ENCODE measurements at places on chromosomes 3 and 15.

GRCh38 chr3:186633481-186633880 lies 6.7 kb upstream of the FETUB start:
- DNase-seq: no peak

- no peak for DNase-seq
These were observed 3.2 kb upstream of the ILDR1 start for GRCh38 chr3:122025296-122025695.

GRCh38 chr3:153127788-153128187 lies 34.2 kb upstream of the RAP2B start:
- no peak for DNase-seq

DNA sequence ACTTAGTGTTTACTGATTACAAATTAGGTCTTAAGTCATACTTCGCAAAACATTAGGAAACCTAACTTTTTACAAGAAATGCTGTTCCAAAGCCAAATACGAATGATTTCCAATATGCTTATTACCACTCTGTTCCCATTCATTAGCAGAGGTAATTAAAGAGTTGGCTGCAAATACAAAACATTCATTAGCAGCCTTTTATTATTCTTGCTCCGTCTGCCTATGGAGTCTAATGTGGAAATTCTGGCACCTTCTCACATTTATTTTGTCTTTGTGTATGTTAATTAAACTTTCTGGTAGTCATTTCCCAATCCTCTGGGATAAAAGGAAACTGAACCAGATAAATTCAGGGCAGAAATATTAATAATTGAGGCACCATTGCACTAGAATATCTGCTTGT lies 689.0 kb downstream of the PLOD2 start:
- no peak for DNase-seq

- DNase-seq: no peak
These were observed 404.1 kb upstream of the ATP11B start for GRCh38 chr3:182389071-182389815.

DNA sequence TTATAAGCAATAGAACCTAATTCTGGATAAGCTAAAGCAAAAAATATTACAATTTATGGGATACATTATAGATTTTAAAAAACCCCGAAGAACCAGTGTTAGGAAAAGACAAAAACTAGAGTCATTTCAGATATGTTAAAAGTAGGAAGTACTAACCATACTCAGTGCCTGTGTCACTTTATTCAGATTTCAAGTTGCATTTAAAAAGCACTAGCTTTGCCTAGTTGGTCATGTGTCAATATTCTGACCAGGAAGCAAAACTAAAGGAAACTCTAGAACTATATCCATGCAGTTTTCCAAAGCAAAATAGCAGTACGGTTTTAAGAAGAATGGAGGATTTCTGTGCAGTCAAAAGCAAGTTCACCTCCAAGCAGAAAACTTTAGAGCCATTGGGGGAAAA lies 88.4 kb downstream of the RAP2B start:
- no peak for DNase-seq

DNA sequence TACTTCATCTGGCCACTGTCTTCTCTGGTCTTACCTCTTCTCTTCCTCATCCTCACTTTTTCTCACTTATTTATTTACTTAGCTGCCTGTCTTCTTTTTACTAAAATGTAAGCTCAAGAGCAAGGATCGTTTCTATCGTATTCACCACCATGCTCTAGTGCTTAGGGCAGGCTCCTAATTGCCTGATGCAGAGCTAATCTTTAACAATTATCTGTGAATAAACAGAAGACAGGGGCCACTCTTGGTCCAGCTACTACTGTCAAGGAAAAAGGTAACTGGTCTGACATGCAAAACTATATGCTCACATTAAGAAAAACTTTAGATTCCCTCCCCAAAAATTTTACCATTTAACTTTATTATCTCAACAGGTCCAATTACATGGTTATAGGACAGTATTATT lies 17.5 kb downstream of the PIK3R4 start:
- no peak for DNase-seq

DNA sequence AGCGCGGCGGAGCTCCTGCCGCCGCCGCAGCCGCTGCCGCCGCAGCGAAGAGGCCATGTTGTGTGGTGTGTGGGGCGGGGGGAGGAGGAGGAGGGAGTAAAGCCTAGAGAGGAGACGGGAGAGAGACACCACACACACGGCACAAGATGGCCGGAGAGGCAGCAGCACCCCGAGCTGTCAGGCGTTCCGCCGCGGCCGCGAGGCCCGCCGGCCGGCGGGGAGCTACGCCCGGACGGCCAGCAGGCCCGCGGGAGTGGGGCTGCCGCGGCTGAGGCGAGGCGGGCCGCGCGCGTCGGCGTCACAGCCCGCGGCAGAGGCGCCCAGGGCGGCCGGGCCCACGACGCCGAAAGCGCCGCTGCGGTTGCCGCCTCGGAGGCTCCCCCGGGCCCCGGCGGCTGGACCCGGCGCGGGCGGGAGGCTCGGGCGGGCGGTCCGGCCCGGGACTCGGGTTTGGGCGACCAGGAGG lies 17.4 kb upstream of the CHD2 start:
- DNase-seq: no peak

GRCh38 chr15:100528833-100529428 lies at the start of gene CERS3:
CERS3 (minus strand) TSS chr15:100528950; CDS start chr15:100501849, 27,101 bp downstream.
- no peak for DNase-seq

Data from BJ (cell line).